ENCODE measurements at places on chromosomes 3 and 15. TPM values are rescaled to one million over a fixed set of nuclear protein-coding genes. Genes with fewer than 3 reads are reported as not detected.
A peak's percentile ranks its signal among the peaks of the same experiment; 100 is the strongest.

Gene NAA50
- total RNA-seq, result 115 TPM

DNA sequence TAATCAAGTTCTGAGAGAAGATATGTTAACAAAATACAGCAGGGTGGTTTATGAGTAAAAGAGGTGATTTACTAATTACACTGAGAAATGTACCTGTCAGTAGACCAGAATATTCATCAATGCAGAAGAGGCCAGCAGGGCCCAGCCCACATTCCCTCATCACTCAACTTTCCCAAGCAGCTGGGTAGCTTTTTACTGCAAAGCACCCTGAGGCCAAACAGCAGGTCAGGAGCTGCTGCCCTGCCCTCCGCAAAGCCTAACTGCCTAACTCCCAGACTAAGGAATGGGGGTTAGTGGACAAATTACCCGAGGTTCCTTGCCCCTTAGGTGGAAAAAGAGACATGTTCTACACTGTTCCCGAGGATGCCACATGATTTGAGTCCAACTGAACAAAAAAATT is 108.2 kb downstream of the TBL1XR1 start:
- DNase-seq, result no peak

DNA sequence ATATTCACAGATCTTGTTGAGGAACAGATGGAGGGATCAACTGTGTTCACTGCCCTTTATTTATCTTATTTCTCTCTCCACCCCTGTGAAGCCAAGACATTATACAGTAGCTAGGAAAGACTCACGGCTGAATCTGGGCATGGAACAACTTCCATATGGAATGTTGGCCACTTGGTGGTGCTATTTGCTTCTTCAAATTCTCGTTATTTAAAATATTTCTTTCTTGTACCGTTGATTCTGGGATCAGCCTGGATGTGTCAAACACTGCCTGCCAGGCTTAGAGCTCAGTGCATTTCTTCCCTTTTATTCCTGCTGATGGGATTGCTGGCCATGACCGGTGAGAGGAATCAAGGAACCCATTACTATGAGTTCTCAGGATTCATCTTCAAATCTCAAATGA is 17.5 kb upstream of the GASK1A start:
- peak; percentile 82 for DNase-seq

- peak; percentile 59 for DNase-seq
Observed at GRCh38 chr3:64686446-64686908, 1.3 kb downstream of the ADAMTS9 start.

GRCh38 chr15:68385240-68385561 is 46.8 kb downstream of the ITGA11 start:
- DNase-seq, result peak; percentile 7

Gene HTR3E
- total RNA-seq, result not detected

Gene LRCH3
- 45.1 TPM for total RNA-seq

Gene ZBED2
- not detected for total RNA-seq

- no peak for DNase-seq
Observed at GRCh38 chr3:107942244-107942643, 148.6 kb downstream of the CD47 start.

Gene MESP2
- total RNA-seq, result 0.96 TPM

- no peak for DNase-seq
Observed at GRCh38 chr3:197375001-197375441, 76.6 kb upstream of the DLG1 start.

- peak; percentile 69 for DNase-seq
Observed at GRCh38 chr15:91049378-91050127, 27.2 kb upstream of the VPS33B start.

DNA sequence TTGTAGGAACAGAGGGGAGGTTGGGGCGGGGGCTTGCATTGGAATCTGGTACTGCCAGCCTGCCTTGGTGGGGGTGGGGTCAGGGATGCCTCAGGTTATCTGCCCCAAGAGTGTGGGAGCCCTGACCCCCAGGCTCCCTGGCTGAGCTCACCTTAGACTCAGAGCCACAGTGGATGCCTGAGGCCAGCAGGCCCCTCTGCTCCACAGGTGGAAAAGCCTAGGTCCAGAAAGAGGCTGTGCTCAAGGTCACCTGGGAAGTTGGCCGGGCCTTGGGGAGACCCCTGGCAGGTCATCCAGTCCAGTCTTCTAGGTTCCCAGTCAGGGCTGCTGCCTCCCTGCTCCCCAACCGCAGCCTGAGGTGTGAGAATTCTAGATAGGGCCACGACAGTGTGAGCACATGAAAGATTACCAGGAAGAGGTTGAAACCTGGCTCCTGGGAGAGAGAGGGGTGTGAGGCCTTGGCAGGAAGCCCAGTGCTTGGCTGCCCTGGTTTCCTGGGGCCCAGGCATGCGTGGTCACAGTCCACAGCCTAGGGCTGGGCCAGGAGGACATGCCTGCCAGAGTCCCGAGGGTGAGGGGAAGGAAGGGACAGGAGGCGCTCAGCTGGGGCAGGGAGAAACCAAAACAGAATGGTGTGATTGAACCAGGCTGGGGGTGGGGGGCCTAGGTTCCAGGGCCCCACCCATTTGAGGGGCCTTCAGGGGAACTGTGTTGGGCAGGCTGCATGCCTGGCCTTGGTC is 4.9 kb downstream of the HDAC11 start:
- DNase-seq, result peak; percentile 96

Gene PRTG
- 3.3 TPM for total RNA-seq

Gene APOD
- total RNA-seq, result 30.7 TPM

DNA sequence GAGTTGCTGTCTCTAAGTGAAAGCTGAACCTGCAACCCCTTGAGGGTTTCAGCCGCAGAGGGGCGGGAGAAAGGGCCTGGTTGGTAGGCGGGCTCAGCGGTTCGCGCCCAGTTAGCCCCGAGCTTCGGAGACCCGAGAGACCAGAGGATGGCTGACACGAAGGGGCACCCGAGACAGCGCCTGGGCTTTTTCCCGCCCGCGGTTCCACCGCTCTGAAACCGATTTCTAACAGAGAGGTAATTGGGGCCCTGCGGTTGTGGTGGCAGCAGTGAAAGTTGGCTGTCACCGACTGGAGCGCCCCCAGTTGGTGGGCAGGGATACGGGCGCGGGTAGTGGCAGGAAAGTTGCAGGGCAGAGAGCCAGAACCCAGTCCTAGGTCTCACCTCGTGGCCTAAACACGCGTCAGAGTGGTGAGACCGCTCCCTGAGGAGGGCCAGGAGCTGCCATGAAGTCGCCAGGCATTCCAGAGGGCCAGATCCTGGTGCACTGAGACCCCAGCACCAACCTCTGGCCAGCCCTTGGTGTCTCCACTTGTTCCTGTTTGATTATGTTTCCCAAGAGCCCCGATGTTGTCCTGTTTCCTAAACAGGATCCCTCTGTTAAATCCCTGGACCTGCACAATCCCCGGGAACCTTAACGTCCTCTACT is 625 bp upstream of the ELL3 start:
- peak; percentile 88 for DNase-seq

DNA sequence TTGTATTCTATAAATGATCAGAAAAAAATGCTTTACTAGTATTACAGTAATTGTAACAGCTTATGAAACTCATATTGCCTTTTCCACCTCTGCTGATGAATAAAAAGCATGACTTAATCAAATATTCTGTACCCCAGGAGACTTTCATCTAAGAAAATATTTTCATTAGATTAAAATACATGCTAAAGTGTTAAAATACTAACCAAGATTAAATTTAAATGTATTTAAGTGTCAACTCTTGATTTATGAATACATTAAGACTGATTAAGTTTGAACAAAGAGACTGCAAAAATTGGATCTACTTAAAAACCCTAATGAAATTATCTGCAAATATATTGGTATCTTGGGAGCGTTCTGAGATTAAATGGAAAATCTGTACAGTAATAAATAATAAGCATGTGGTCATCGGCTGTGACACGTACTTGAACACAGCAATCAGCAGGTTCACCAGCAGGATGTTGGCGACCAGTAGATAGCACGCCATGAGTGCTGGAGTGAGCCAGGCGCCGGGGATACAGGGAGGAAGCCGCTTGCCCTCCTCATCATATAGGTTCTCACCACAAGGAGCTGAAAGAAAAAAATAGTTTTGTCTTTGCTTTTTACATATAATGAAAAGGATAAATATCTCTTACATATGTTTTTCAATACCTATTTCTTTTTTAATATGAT is 36.6 kb upstream of the MTMR10 start:
- no peak for DNase-seq

DNA sequence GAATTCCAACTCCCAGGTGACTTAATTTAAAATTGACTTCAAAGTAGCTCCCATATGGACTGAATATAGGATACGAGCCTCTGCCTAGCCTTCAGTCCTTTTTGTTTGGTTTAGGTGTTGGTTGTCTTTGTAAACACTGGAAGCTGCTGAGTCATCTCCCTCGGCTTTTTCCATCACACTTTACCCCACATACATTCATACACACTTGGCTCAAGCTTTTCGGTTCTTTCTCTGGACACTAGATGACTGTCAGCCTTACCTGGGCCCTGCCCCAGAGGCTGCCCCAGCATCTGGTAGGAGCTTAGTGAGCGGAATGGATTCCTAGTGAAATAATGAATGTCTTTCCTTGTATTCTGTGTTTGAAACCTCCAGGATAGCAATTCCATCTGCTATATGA is 201.5 kb upstream of the IL12A start:
- no peak for DNase-seq

DNA sequence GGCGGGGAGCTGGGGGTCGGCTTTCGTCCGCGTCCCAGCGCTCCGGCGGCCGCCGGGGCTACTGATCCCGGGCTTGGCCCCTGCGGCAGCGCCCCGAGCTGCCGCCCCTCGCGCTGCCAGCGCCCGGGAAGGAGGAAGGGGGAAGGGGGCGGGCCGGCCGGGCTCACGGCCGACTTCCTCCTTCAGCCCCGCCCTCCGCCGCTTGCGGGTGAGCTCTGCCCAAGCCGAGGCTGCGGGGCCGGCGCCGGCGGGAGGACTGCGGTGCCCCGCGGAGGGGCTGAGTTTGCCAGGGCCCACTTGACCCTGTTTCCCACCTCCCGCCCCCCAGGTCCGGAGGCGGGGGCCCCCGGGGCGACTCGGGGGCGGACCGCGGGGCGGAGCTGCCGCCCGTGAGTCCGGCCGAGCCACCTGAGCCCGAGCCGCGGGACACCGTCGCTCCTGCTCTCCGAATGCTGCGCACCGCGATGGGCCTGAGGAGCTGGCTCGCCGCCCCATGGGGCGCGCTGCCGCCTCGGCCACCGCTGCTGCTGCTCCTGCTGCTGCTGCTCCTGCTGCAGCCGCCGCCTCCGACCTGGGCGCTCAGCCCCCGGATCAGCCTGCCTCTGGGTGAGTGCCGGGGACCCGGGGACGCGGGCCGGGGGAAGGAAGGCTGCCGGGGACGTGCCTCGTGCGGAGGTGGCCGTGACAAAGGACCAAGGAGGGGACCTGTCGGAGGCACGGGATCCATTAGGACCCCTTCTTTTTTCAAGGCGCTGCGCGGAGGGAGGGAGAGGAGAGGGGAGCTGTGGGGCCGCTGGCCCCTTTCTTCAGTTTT is at the start of gene SEMA4B:
TSS of gene SEMA4B (plus strand) at position 201 of the 814 bp plus-strand sequence. CDS start at position 450, 249 bp downstream.
- DNase-seq, result peak; percentile 73

DNA sequence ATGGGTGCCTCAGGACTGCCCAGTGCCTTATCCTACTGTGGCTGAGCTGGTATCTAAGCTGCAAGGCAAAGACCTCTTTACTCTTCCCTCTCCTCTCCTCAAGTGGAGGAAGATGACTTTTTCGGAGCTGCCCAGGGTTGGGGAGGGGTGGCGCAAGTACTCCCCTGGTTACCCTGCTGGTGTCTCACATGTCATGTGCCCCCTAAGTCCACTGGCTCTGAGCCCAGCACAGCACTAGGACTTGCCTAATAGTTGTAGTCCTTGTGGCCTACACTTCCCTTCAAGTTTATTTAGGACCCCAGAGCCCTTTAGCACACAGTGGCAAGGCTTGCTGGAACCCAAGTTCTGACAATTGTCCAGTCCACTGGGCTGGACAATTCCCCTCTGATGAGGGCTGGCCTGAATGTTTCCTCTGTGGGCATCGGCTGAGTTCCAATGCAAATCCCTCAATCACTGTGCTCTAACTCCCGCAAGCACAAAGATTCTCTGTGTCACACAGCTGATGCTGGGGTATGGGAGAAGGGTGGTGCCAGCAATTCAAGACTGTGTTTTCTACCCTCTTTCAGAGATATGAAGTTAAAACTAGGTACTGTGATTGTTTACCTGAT is 60.4 kb downstream of the UQCC5 start:
- no peak for DNase-seq

GRCh38 chr3:182179631-182180030 is 467.9 kb downstream of the SOX2 start:
- DNase-seq, result no peak

DNA sequence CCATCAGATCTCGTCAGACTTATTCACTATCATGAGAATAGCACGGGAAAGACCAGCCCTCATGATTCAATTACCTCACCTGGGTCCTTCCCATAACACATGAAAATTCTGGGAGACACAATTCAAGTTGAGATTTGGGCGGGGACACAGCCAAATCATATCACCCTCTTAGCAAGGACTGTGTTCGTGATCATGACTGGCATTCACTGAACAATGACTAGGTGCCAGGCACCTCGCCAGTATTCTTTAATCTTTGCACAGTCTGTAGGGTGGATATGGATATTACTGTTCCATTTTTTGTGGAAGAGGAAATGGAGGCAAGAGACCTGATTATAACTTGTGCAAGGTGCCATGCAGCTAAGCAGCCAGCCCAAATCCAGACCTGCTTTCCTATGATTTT is 77.5 kb downstream of the IGF1R start:
- no peak for DNase-seq

Gene ZIC1
- total RNA-seq, result 0.32 TPM

GRCh38 chr15:57867970-57868798 is 161.7 kb downstream of the POLR2M start:
- no peak for DNase-seq

Gene FBXL22
- total RNA-seq, result 0.78 TPM

- DNase-seq, result no peak
Observed at GRCh38 chr15:68691705-68692104, 112.9 kb downstream of the CORO2B start.

Gene ZNF80
- not detected for total RNA-seq

DNA sequence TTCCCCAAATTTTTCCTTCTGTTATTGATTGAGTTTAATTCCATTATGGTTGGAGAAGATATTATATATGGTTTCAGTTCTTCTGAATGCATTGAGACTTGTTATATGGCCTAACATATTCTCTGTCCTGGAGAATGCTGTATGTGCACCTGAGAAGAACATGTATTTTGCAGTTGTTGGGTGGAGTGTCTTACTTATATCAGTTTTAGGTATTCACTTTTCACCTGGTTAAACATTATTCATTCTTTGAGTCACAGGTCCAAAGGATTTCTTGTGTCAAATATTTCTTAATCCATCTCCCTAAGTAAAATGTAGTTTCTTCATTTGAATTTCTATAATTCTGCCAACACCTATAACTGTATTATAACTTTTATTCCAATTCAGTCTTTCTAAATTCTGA is 17.8 kb downstream of the ACKR2 start:
- DNase-seq, result no peak

Gene ATP2B2
- 0.58 TPM for total RNA-seq
